NCI-H2029 treated with DMSO at 0.1 percent for 48 hours (cell line): ENCODE measurements at places on chromosomes 6 and 20.

DNA sequence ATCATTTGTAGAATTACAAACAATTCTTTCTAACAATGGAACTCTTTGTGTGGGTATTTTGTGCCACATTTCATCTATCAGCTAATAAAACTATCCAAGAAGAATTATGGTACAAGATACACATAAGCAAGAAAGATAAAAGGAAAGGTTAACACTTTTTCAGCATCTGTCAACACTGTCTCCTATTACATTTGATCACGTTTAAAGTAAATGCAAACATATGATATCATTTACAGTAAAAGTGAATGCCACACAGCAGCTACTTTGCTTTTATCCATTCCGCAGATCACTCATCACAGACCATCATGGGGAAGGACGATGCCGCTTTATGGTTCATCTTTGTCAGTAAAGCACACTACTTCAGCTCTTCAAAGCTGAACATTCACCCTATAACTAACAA, 456.4 kb upstream of the MANEA start:
- DNase-seq: no peak

DNA sequence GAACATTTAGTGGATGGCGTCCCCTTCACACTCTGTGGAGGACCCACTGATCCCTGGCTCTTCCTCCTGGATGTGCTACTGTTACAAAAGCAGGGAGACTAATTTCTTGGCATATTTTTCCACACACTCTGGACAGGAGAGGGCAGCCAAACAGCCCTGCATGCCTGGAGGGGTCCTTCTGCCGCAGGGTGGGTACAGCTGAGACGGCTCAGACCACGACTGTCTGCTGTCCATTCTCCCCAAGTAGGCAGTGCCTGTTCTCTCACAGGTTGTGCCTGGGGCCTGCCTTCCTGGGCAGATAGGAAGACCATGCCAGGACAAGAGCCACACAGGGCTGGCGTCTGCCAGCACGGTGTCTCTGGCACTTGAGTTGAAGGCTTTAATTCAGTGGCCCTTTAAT, 260.1 kb downstream of the FOXC1 start:
- no peak for DNase-seq

GRCh38 chr6:158815379-158815724, 3.8 kb downstream of the EZR start:
- DNase-seq: no peak

DNA sequence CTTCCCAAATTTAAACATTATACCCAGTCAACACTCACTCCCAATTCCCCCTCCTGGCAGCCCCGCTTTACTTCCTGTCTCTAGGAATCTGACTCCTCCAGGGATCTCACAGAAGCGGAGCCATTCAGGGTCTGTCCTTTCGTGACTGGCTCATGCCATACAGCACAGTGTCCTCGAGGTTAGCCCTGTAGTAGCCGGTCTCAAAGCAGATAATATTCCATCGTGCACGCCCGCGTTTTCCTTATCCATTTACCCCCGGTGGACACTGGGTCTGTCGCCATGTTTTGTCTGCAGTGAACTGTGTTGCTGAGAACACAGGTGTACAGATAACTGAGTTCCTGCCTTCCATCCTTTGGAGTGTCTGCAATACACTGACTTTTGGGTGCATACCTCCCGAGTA, 95.3 kb downstream of the TTLL2 start:
- DNase-seq: no peak

GRCh38 chr6:125363039-125363823, 61.5 kb upstream of the HDDC2 start:
- DNase-seq: peak; percentile 57

GRCh38 chr20:38497246-38497935, 24.7 kb downstream of the RALGAPB start:
- no peak for DNase-seq

DNA sequence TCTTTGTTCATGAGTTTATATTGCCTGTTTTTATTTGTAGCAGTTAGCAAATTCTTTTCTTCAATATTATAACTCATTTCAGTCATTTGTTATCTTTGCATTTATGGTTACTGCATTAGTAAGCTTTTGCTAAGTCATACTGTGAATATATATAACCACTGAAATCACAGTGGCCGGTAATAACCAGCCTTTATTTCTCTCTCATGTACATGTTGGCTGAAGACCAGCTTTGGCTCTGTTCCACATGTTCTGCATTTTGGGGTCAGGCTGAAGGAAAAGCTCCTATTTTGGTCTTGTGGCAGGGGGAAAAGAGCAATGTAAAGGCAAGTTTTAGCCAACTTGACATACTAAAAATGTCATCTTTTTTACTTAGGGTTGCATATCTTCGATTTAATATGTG, 276.3 kb downstream of the BCKDHB start:
- no peak for DNase-seq

GRCh38 chr6:128690063-128690462, 169.7 kb upstream of the PTPRK start:
- no peak for DNase-seq

DNA sequence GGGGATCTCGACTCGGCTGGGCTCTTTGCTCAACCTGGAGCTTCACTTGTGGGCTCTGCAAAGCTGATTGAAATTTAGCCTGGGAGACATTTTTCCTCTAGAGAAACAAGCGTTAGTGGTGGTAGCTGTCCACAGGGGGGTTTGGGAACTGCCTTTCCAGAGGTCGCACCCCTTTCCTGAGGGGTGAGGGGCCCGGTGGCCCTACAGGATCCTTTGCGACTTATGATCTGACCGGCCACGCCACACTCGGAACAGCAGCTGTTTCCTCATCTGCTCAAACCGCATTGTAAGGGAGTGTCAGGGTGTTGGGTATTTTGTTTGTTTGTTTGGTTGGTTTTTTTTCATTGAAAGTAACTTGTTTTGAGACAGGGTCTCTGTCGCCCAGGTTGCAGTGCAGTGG, 21.0 kb downstream of the PNLDC1 start:
- DNase-seq: no peak

GRCh38 chr6:34508425-34508824, 42.5 kb downstream of the PACSIN1 start:
- DNase-seq: no peak

GRCh38 chr6:108113557-108114519, 39.3 kb upstream of the OSTM1 start:
- no peak for DNase-seq
